ENCODE measurements at places on chromosomes 11 and 22. TPM values are rescaled to one million over a fixed set of nuclear protein-coding genes. Genes with fewer than 3 reads are reported as not detected.

GRCh38 chr22:27387561-27387960 is 414.0 kb downstream of the MN1 start:
- DNase-seq = no peak

DNA sequence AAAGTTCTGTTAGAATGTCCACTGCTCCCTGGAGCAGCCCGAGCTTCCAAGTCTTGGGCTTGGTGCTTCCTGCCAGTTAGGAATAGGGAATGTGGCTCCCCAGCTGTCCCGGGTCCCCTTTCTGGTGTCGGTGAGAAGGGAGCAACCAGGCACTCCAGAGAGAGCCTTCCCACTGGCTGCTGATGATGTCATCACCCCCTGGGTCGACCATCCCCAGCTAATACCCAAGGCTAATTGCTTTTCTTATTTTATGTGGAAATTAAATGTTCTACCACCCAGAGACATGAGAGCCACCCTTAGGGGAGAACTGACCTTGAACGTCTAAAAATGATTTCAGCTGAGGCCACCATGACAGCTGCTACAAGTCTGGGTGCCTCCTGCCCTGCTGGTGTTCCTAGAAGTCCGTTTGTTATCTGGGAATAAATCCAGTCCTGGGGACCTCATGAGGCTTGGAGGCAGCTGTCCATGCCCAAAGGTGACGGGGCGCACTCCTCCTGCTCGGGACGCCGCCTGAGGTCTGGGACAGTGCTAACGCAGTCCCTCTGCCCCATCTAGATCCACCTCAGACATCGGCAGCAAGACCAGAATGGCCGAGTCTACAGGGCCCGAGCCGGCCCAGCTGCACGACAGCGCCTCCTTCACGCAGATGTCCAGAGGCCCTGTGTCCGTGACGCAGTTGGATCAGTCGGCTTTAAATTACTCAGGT is 42.3 kb downstream of the C11orf91 start:
- peak; percentile 68 for DNase-seq

- no peak for DNase-seq
Measured at GRCh38 chr11:111063726-111064517, 181.6 kb upstream of the POU2AF2 start.

DNA sequence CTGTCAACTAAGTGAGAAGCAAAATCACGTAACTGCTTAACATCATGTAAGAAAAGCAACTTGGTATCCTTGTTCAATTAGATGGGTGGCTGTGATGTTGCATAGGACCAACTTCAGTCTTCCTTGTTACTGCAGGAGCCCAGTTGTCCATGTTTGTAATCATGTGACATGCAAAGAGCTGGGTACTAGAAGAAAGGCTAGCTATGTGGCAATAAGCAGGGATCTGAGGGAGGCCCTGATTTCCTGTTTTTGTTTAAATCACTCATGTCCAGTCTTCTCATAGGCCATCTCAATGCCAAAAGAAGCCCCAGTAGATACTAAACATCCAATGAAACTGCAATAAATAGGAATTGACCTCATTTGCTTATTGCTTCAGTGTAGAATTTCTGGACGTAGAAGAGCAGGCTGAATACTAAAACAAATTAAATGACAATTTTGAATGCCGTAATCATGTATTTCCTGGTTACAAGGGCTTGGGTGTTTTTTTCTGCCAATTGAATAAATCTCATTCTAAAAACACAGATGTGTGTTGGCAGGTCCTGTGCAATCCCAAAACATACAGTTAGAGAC is 140.8 kb upstream of the ARHGAP20 start:
- DNase-seq = no peak

GRCh38 chr11:129490004-129490403 is 114.4 kb downstream of the BARX2 start:
- DNase-seq = no peak

DNA sequence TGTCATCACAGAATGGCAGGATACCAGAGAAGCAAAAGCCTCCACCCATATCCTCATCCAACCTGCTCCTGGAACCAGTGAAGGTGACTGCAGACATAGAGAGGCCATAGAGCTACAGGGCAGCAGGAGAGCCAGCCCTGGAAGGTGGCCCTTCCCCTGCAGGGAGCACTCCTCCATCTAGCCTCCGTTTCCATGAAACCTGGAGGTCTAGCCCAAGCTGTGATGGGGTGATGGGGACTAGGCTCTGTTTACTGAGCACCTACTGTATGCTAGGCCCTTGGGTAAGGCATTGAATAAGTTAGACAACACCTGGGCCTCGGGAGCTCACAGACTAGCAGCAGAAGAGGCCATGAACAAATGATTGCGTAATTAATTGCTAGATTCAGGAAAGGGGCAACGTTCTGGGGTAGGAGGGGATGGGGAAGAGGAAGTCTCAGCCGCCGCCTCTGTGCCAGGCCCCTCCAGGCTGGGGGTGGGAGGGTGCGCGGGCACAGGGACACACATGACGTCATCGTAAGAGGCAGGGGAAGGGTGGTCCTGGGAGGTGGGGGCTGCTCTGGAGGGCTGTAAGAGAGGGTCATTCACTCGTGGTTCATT is 784 bp upstream of the SYNGR1 start:
- peak; percentile 48 for DNase-seq

DNA sequence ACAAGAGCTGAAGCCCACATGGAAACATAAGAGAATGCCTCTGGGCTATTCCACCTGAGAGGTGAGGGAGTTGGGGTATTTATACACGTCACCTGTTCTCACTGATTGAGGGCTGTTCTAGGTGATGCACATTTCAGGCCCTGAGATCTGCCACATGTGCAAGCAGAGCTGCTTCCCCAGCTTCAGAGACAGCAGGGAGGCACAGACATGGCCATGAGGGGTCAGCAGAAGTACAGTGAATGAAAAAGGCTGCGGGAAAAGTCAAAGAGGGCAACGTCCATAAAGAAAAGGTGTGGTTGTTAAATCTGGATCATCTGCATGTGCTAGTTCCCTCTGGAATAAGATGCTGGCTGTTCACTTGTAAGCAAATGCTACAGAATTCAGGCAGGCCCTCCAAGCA is 75.4 kb downstream of the GAB4 start:
- no peak for DNase-seq

DNA sequence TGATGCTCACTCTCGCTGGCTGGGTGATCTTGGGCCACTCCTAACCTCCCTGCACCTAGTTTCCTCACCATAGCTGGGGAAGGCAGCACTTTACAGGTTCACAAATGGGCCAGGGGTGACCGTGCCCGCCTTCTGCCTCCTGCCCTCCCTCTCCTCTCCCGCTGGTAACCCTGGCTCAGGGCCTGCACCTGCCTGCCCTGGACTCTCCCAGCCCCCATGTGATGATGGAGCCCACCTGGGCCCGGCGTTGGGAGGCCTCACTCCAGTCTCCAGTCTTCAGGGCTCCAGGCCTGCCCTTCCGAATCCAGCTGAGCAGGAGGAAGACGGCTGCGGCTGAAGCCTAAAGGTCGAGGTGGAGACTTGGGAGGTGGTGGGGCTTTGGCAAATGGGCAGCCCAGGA is 152.9 kb downstream of the CACNA1I start:
- DNase-seq = peak; percentile 33

DNA sequence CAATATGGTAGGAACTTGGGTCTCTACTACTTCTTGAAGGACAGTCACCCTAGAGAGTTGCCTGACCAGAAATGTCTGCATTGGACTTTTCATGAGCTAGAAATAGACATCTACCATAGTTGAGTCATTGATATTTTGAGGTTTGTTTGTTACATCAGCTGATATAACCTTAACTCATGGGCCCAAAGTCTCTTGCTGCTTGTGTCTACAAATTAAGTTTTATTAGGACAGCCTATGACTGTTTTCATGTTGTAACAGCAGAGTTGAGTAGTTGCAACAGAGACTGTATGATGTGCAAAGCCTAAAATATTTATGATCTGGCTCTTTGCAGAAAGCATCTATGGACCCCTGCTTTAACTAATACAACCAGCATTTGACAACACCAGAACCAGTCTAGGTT is 155.3 kb downstream of the MIAT start:
- DNase-seq = no peak

DNA sequence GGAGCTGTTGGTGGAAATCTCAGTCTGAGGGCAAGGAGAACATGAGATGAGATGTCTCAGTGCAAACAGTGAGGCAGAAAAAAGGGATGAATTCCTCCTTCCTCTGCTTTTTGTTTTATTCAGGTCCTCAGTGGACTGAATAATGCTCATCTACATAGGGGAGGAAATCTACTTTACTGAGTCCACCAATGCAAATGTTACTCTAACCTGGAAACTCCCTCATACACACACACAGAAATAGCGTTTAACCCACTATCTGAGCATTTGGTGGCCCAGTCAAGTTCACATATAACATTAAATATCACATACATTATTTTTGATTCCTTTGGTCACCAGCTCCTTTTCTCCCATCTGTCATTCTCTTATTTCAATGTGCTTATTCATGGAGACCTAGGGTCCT is 418.8 kb downstream of the TMEM135 start:
- no peak for DNase-seq

DNA sequence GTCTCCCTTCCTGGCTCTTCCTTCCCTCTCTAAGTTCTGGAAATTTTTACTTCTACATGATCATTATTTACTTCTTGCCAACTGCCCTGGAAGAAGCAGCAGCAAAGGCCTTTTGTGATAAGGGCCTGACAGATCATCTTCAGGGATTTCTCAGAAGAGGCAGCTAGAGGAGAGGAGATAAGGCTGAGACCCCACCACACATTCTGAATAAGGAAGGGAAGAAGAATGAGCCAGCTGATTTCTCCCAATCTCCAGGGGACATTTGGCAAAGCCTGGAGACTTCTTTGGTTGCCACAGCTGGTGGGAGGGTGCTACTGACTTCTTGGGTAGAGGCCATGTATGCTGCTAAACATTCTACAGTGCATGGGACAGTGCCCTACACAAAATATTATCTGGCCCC is 122.4 kb upstream of the OR9Q1 start:
- DNase-seq = no peak

DNA sequence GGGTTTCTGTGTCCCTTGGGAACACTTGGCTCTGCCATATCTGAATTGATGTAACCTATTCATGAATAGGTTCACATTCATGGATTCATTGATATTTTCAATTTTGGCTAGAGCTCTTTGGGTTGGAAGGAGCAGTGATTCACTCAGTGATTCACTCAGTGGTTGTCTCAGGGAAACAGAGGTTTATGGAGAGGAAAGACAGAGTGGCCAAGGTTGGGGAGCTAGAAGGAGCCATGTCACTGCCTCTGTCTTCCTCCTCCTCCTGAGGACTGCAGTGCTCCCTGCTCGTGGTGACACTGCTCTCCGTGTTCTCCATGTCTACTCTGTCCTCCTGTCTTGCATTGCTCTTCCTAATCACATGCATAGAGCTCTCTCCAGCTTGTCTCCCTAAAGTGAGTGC is 17.4 kb downstream of the CEP164 start:
- no peak for DNase-seq

- DNase-seq = no peak
Measured at GRCh38 chr11:76329983-76330382, 50.9 kb downstream of the THAP12 start.

GRCh38 chr11:120241277-120241676 is 1.3 kb downstream of the POU2F3 start:
- peak; percentile 64 for DNase-seq

DNA sequence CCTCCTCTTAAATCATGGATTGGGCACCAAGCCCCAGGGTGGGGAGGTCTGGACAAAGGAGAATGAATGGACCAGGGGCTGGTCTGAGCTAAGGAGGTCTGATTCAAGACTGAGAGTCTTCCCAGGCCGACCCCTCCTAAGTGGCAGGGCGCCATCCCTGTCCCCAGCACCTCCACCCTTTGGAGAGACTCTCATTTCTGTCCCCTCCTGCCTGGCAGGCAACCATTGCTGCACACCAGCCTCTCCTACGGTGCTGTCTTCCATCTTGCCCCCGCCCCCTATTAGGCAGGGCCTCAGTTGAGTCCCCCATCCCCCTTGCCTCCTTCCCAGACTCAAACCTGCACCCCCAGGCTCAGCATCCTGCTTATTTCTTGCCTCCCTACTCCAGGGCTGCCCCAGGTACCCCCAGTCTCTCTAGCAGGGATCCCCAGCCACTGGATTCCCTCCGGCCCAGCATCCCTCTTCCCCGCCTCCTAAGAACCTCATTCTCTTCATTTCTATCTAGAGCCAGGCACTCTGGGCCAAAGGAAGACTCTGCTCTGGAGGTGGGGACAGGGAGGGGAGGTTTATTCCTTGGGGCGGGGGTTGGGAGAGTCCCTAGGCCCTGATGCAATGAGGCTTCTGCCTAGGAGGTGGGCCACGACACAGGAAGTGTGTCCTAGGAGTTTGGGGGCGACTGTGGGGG is 1.7 kb upstream of the RCOR2 start:
- DNase-seq = no peak

DNA sequence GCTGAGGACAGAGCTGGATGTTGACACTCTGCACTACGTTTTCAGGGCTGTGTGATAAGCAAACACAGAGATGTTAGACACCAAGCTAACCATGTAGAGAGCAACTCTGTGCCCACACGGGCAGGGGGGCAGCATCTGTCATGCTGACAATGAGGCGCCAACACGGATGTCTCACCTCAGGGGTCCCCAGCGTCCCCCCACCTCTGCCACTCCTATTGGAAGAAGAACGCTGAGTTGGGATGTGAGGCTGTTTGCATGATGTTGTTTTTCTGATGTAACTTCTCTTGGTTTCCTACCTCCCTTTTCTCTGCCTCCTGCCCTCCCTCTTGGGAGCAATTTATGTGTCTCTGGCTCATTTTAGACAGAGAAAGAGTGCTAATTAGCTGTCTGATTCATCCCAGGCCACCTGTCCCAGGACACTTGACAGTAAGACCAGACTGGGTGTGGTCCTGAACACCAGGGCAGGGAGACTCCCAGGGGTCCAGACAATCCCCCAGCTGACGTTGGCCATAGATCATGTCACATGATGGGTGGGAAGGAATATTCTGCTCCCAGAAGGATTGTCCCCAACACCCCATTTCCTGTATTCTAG is 89.2 kb upstream of the NCAM1 start:
- DNase-seq = no peak

DNA sequence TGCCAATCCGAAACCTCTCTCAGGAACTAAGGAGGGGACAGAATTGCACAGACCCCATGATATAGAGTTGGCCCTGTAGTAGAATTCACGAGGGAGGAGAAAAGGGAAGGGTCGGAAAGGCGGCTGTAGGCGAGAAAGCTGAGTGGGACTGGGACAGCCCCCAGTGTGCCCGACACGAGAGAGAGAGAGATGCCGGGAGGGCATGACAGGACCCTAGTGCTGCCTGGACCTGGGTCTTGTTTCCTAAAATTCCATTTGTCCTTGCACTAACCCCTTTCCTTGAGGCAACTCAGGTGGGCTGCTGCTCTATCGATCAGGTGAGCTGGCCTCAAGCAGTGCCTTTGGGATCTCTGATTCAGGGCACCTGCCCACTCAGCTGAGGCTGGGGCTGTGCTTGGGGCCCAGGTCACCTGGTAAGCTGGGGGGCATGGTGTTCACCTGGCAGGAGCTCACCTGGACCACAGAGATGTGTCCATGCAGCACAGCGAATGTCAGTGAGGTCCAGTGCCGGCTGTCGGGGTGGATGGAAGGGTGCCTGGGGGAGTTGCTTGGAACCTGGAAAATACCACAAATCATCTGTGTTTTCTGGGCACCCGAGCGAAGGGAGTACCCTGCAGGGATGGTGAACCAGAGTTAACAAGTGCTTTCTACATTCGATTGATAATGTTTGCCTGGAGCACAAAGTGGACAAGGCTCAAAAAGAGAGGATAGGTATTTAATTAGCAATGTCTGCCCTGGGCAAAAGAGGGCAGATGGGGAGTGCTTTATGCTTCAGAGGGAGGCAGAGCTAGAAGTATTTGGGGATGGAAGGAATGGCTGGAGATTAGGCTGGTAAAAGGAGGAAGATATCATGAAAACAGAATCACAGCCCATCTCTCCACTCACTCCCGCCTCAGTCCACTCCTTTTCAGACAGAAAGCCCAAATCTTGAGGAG is 61.6 kb downstream of the NAT10 start:
- DNase-seq = no peak

GLYATL1 gene
- not detected for total RNA-seq

SOX6 gene
- 5.0 TPM for total RNA-seq

OR10A2 gene
- total RNA-seq = not detected

KRTAP5-1 gene
- total RNA-seq = not detected

ANO9 gene
- total RNA-seq = 28.0 TPM

Data from left lung (tissue), 14 donors.